Activated CD8-positive, alpha-beta memory T cell treated with anti-CD3 and anti-CD28 coated beads for 1 hour (primary cell): ENCODE measurements at places on chromosomes 12 and 14.

GRCh38 chr14:91010153-91010533 is 50.3 kb downstream of the RPS6KA5 start:
- DNase-seq = no peak

DNA sequence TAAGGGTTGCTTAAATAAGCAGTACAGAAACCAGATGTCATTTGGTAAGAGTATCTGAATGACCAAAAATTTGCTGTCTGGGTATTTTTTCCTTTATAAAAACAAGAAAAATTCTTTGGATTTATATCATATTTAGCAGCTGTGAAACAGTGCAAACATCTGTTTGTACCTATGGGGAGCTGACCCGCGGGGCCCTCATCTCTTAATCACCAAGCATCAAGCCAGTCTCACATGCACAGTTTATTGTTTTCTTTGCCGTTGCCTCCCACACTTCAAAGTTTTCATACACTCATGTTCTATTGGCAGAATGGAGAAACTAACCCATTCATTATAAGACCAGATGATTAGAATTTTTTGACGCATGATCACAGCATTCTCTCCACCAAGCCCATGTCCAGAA is 142.2 kb downstream of the BMP4 start:
- DNase-seq = no peak

DNA sequence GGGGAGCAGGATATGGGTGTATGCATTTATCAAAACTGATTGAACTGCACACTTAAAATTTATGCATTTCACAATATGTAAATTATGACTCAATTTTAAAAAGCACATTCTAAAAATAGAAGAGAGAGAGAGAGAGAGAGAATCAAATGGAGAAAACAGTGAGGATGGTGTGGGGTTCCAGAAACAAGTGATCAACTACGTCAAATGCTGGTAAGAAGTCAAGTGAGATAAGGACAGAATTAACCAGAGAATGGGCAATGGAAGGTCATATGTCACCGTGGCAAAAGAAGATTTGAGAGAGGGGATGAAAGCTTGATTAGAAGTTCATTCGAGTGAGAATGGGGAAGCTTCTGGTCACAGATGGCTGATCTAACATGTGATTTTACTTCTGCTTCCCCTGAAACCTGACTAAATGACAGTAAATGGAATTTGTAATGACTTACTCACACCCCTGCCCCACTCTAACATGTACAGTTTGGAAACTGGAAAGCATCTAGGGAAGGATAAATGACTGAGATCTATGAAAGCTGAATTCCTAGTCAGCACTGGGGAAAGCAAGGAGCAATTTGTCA is 276.5 kb upstream of the AMIGO2 start:
- no peak for DNase-seq

DNA sequence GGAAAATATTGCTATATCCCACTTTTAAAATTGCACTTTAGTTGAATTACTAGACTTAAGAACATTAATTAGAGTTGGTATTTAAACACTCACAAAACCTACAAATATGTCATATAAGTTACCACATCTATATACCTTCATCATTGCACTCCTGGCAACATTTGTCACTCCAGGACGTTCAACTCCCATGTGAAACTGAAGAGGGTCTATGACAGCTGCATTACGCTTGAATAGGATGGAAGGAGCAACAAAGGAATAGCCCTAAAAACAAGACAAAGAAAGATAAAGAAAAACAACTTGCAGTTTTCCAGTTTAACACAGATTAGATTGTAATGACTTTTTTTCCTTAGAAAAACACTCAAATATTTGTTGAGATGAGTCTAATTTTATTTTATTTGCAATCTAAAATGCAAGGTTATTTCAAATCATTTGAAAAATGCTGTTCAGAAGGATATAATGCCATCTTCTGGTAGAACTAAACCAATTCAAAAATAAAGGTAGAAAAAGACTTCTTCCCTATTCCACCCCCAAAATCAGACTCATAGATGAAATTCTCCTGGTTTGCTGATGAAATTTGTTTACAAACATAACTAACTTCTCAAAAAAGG is 84.3 kb upstream of the TTC7B start:
- no peak for DNase-seq

GRCh38 chr12:124761871-124762270 is 101.8 kb downstream of the SCARB1 start:
- no peak for DNase-seq

DNA sequence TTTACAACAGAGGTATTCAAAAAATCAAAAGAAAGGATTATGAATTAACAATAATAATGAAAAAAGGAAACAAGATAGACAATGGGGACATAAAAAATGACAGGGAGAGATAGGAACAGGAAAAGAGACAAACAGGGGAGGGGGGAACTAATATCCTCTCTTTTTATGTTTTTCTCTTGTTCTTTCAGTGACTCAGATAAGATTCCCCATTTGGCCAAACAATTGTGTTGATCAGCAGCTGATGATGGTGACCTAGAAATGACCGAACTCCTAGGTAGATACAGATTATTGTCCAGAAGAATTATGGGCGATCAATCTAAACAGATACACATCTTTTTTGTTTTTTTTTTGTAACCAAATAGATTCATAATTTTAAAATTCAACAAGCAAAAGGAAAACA is 1277.2 kb upstream of the FLRT2 start:
- DNase-seq = no peak

DNA sequence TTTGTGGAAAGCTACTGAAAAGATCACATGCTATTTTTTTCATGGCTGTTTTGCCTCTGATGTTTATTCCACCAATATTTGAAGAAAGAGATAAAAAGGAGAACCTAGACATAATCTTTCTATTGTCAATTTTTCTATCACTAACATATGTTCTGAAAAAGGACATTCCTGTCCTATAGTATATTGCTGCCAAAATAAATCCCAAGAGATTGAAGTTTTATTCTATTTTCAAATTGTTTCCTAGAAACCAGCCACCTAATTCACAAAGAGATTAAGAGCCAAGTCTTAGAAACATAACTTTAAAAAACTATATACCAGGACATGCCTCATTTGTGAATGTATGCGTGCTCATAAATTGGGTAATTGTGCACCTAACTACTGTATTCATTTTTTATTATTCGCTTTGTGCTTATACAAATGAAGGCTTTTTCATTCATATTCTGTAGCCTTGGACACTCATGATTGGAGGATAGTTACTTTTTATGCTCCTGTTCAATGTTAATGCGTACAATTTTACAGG is 200.7 kb downstream of the FUT8 start:
- DNase-seq = no peak

DNA sequence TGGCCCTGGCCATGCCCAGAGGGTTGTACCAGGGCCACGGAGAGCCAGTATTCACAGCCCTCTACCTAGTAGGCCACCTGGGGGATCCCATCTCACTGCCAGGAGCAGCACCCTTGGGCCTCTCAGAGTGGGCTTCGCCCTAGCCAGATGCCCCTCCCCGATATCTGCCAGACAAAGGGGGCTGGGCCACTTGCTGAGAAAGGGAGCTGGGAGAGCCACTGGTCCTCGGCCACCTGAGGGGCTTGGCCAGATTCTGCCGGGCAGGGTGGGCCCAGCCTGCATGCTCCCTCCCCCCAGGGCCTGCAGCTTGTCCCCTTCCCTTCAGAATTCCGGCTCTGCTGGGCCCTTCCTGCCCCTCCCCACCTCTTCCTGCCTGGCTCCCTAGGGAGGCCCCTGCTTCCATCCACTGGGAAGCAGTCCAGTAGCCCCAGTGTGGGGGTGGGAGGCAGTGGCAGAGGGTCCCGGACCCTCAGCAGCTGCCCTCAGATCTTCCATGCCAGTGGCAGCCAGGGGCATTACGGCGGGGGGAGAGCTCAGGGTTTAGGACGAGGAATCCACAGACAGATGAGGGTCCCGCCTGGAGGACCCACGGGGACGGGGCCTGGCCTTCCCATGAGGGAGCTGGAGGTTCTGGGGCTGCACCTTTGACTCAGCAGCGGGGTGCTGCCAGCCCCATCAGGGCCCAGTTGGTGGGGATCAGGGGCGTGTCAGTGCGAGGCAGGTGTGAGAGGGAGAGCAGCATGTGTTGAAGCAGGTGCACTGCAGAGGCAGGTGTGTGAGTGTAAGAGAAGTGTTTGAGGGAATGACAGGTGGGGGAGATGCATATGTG is 2.4 kb downstream of the CRIP2 start:
- no peak for DNase-seq

- no peak for DNase-seq
These were observed 28.2 kb downstream of the KICS2 start for GRCh38 chr12:64193931-64194330.

DNA sequence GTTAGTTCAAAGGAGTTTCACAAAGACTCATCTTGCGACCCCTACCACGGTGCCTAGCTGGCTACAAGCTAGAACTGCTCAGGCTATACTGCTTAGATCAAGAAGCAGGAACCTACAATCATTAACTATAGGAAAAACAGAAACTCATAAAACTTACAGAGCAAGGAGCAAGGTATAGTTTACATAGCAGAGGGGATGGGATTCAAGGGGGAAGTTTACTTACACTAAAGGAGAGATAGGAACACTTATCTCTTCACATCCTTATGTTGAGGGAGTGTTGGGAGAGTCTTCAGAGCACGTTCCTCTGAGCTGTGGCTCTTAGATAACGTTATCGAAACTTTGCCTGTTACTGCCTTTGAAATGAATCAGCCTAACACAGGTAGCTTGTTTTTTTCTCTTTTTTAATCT is 58.1 kb downstream of the FSCB start:
- DNase-seq = no peak

GRCh38 chr12:52141306-52141705 is 50.5 kb downstream of the KRT80 start:
- DNase-seq = no peak

GRCh38 chr12:7806863-7807487 is 17.8 kb downstream of the NANOG start:
- DNase-seq = peak; percentile 40

GRCh38 chr12:101891462-101891971 is 14.1 kb downstream of the DRAM1 start:
- DNase-seq = no peak

- DNase-seq = no peak
These were observed 354.4 kb downstream of the MED13L start for GRCh38 chr12:115922952-115923564.

GRCh38 chr14:70971560-70971959 is 64.3 kb downstream of the PCNX1 start:
- DNase-seq = no peak

DNA sequence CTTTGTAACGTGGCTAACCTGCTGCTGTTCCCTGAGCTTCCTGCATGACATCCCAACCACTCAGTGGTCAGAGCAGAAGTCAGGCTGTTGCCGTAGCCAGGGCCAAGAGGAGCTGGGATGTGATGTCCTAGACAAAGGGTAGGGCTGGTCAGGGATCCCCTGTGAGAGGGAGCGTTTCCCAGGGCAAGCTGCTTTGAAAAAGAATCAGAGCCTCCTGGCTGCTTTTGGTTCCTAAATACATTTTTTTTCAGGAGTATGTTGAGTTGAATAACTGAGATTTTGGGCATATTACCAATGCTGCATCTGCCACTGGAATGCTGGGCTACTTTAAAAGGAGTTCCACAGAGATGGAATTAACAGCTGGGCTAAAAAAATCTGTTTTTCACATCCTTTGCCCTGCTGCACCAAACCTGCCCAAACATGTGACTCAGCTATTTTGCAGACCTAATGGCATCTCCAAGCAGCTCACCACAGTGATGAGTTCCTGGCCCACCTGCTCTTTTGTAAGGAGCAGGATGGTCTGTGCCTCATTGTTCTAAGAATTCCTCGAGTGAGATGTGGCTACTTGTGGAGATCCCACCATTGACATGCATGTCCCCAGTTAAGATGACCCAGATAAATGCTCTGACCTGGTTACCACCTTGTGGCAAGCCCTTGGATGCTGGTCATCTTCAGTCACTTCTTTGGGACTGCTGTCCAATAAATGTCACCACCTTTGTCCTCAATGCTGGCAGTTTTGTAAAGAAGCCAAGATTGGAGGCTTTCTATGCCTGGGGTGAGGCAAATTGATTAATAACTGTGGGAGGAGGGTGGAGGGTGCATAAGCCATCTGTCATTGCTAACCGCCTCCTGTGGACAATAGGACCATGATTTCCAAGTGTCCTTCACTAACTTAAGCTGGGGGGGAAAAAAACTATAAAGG is 24.1 kb downstream of the ANKRD13A start:
- DNase-seq = no peak

- DNase-seq = no peak
These were observed 5.0 kb upstream of the MMP19 start for GRCh38 chr12:55847603-55848291.

DNA sequence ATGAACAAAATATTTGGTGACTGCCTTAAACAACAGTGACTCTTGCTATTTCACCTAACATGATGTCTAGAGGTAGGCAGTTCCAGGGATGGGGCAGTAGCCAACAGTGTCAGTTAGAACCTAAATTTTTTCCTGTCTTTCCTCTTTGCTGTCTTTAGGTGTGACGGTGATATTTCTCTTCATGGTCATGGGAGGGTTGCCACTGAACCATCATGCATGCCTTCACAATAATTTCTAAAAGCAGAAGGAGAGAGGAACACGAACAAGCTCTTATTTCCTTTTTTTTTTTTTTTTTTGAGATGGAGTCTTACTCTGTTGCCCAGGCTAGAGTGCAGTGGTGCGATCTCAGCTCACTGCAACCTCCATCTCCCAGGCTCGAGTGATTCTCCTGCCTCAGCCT is 2.4 kb downstream of the CCDC63 start:
- no peak for DNase-seq

DNA sequence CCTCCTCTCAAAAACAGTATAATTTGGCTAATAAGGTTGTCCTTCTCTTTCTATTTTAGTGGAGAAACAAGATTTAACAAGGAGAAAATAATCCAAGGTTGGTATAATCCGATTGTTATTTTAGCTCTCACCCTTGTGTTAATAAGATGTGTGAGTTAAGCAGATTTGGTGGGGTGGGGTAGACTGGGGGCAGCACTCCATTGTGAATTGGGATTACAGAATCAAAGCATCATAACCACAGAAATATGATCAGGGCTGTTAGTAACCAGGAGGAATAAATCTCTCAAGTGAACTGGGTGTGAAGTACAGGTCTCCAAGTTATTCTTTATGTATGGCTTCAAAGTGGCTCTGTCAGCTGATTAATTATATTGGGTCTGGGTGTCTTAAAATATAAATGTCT is 10.2 kb downstream of the TIGAR start:
- no peak for DNase-seq

- no peak for DNase-seq
These were observed 132.6 kb upstream of the FGD4 start for GRCh38 chr12:32266756-32267155.

DNA sequence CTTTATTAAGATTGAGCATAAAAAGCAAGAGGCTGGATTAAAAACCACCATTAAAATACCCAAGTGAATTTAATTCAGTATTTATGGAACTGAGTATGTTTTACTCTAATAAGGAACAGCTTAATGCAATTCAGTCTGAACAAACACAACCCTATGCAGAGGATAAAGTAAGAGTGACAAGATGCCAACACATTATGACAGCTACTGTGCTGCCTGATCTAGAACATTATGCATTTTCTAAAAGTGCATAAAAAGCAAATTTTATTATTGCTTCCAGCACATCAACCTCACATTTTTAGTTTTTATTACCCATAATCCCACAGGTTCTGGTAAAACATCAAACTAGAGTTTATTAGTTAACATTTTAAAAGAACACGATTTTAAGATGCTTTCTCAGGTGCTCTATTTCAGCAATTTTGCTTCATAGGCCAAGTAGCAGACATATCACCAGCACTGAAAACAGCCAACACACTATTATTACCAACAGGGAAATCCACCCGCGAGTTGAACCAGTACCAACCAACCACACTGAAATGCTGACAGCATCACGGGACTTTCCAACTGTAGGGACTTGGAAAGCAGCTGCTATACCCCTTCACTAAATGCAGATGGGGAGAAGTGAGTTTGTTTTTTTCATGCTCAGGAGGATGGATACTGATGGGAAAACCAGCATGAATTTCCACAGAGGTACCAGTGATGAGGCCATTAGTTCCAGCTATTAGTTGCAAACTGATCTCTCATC is 372.1 kb downstream of the KCNH5 start:
- DNase-seq = no peak
